Suppressor macrophage treated with lipopolysaccharide for 4 hours (primary cell): ENCODE measurements at places on chromosomes 5 and 9.

GRCh38 chr9:110148891-110149290 is 59.1 kb downstream of the C9orf152 start:
- no peak for DNase-seq

GRCh38 chr5:131198625-131199024 is 27.9 kb downstream of the LYRM7 start:
- no peak for DNase-seq

- DNase-seq = no peak
Measured at GRCh38 chr5:71701407-71701806, 17.7 kb upstream of the CARTPT start.

DNA sequence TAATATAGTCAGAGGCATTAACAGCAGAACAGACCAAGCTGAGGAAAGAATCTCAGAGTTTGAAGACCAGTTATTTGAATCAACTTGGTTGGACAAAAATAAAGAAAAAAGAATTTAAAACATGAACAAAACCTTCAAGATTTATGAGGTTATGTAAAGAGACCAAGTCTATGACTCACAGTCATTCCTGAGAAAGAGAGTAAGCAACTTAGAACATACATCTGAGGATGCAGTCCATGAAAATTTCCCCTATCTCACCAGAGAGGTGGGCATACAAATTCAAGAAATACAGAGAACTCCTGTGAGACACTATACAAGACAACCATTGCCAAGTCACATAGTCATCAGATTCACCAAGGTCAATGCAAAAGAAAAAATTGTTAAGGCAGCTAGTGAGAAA is 17.4 kb upstream of the C9orf72 start:
- DNase-seq = peak; percentile 30

GRCh38 chr9:2603621-2604020 is 18.0 kb upstream of the VLDLR start:
- no peak for DNase-seq

- DNase-seq = no peak
Measured at GRCh38 chr5:124663101-124663506, 83.3 kb downstream of the ZNF608 start.

DNA sequence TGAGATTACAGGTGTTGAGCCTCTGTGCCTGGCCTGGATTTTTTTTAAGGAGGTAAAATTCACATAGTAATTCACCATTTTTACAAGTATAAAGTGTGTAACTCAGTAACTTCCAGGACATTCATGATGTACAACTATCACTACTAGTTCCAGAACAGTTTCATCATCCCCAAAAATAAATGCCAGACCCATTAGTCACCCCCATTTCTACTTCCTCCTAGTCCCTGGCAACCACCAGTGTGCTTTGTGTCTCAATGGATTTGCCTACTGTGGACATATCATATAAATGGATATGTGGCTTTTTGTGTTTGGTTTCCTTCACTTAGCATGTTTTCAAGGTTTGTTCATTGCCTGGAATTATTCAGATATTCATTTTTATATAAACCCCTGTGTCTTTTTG is 72.5 kb upstream of the PANK3 start:
- DNase-seq = peak; percentile 75

- no peak for DNase-seq
Measured at GRCh38 chr5:66207800-66208561, 63.9 kb downstream of the SREK1 start.

DNA sequence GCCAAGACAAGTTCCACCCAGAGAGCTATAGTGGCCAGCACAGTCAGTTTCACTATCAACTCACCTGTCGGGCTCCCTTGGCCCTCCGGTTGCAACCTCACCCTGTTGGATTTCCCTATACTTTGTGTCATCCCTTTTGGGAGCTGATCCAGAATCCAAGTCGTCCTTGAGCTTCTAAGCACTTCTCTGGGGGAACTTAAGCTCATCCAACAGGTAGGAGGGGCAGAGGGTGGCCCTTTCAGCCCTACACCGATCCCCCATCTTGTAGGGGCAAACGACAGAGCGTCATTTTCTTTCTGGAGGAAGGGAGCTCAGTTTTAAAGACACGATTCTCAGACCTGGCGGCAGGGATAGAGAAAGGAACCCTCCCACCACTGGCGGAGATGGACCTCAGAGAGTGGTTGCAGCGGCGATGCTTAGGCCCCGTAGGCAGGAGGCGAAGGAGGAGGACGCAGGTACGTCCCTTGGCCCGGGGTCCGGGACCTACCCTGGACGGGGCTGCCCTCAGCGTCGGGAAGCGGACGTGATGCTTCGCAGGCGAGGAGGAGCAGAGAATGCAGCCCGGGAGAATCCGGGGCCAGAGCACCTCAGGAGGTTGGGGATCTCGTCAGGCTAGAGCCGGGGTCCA is 519 bp downstream of the ZER1 start:
- no peak for DNase-seq

DNA sequence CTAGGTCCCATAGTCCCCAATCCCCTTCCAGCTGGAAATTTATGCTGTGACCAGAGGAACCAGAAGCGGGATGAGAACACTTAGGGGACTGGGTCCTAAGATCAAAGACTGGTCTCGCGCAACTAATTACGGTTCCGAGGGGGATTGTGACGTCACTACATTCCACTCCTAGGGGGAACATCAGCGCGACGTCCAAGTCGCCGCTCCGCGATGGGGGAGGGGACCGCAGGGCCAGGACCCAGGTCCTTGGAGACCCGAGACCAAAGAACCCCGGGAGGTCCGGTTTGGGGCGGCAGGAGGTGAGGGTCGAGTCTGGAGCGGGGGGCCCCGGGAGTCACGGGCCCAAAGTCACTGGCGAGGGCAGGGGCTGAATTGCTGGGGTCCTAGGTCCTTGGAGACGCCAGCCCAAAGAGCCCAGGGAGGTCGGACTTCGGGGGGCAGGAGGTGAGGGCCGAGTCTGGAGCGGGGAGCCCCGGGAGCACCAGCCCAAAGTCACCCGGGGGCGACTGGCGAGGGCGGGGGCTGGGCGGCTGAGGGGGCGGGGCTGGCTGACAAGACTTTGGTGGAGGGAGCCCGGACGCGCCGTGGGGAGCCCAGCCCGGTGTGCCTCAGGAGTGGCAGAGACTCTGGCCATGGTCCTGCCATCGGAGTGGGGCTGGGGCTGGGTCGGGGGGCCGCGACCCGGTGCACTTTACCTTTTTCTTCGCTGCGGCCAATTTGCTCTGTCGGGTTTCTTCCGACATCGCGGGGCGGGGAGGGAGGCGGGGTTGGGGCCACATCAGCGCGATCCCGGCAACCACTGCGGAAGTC is at the start of gene GOLGA2:
TSS of gene GOLGA2 (minus strand) at position 810 of the 810 bp plus-strand sequence. CDS start at position 779, 31 bp downstream.
- peak; percentile 20 for DNase-seq

GRCh38 chr9:134864821-134865190 is 15.8 kb upstream of the FCN2 start:
- no peak for DNase-seq

DNA sequence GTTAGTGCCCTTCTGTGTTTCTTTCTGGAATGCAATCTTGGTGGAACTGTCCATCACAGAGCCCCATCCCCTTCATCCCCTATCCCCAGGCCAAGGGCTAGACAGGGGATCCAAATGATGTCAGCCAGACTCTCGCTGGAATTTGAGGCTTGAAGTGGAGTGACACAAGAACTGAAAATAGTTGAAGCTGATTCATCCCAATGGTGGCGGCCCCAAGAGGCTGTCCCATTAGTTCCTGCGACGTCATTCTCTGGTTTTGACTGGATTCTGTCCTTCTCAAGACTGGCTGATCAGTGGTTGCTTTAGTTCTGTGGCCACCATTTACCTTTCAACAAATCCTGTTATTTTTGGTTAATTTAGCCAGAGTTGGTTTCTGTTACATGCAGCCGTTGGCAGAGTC is 59.9 kb downstream of the SUB1 start:
- DNase-seq = no peak

DNA sequence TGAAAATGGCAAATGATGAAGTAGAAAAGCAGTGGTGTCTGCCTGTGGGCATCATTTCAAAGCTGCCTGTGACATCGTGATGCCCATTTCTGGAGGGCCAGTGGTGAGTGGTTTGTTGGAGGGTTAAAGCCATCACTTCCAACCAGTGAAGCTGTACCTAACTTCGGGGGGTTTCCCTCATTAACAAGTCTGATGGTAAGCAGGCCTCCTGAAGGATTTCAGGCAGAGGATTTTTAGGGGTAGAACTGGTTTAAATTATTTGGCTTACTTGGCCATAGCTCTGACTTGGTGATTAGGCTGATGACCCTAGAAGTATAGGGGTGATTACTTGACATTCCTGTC is 10.7 kb downstream of the TNFAIP8 start:
- DNase-seq = no peak
